ENCODE measurements at places on chromosomes 12 and 14. TPM values are rescaled to one million over a fixed set of nuclear protein-coding genes. Genes with fewer than 3 reads are reported as not detected.

DHRS2 gene
- total RNA-seq, result 0.17 TPM

DLGAP5 gene
- total RNA-seq, result 79.7 TPM

DNA sequence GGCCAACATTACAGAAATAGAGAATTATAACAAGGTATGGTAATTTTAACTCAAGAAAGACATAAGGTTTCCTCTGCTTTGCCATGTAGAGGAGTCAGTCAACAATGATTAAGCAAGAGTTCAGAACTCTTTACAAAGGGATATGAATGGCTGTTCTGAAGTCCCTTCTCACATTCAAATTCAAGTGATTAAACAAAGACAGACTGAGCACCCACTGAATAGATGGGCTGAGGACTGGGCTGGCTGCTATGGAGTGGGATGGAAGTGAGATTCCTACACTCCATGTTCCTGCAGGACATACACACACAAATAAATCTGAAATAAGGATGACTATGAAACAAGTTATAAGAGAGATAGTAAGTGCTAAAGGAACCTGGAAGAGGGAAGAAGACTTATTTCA is 199.0 kb upstream of the GRIP1 start:
- H3K27me3 ChIP-seq, result peaks cover 8% of the 10 kb centered on the region
- no peak overlapping the region for H3K4me3 ChIP-seq
- H3K4me1 ChIP-seq, result no peaks in the 10 kb centered on the region
- no peaks in the 10 kb centered on the region for H3K36me3 ChIP-seq

DNA sequence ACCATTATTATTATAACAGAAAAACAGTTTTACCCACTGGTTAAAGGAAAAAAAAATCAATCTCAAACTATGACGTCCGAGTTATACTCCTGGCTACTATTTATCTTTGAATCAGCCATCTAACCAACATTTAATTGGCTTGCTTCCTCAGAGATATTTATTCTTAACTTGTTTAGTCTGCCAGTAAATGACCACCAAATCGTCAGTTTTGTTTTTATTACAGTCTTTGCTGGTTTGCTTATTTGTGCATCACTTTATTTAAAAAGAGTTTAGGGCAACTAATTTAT is 71.2 kb downstream of the RASSF8 start:
- peaks cover 1% of the 10 kb centered on the region for H3K27me3 ChIP-seq
- no peak overlapping the region for H3K4me3 ChIP-seq
- no peak for DNase-seq
- no peaks in the 10 kb centered on the region for H3K36me3 ChIP-seq

GRCh38 chr12:55736780-55737580 is 5.9 kb upstream of the GDF11 start:
- H3K27me3 ChIP-seq, result no peaks in the 10 kb centered on the region
- DNase-seq, result peak; percentile 76
- H3K27ac ChIP-seq, result peak overlapping the region; percentile 92
- peak overlapping the region; percentile 89 for H3K4me3 ChIP-seq
- peaks cover 30% of the 10 kb centered on the region for H3K4me1 ChIP-seq
- no peaks in the 10 kb centered on the region for H3K36me3 ChIP-seq

FUT8 gene
- total RNA-seq, result 86.4 TPM

- H3K4me1 ChIP-seq, result no peaks in the 10 kb centered on the region
- no peaks in the 10 kb centered on the region for H3K27me3 ChIP-seq
- H3K4me3 ChIP-seq, result no peak overlapping the region
- no peak overlapping the region for H3K27ac ChIP-seq
These were observed 273.1 kb downstream of the CCDC91 start for GRCh38 chr12:28463396-28463795.

DNA sequence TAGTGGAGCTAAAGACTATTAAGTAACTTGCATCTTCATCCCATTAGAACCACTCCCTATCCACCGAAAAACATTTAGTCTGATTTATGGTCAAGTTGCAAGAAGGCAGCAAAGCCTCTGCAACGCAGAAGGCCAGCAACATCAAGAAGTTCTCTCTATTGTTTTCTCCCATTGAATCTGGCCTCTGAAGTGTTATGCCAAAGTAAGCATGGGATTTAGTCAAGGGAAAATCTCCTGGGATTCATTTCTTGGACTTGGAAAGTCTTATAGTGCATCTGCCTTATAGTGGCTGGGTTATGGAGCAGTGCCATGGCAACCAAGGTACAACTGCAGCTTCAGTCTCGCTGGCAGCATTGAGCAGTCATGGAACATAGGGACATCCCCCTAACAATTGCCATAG is 87.7 kb upstream of the KRR1 start:
- H3K27me3 ChIP-seq, result peaks cover 37% of the 10 kb centered on the region
- H3K36me3 ChIP-seq, result no peaks in the 10 kb centered on the region
- H3K4me3 ChIP-seq, result no peak overlapping the region
- H3K4me1 ChIP-seq, result no peaks in the 10 kb centered on the region
- H3K27ac ChIP-seq, result no peak overlapping the region
- DNase-seq, result no peak

- no peak overlapping the region for H3K27ac ChIP-seq
- peaks cover 12% of the 10 kb centered on the region for H3K27me3 ChIP-seq
- peaks cover 19% of the 10 kb centered on the region for H3K4me1 ChIP-seq
- DNase-seq, result no peak
These were observed 37.1 kb downstream of the CMKLR1 start for GRCh38 chr12:108302016-108302402.
